ENCODE measurements at places on chromosomes 13 and 19.

DNA sequence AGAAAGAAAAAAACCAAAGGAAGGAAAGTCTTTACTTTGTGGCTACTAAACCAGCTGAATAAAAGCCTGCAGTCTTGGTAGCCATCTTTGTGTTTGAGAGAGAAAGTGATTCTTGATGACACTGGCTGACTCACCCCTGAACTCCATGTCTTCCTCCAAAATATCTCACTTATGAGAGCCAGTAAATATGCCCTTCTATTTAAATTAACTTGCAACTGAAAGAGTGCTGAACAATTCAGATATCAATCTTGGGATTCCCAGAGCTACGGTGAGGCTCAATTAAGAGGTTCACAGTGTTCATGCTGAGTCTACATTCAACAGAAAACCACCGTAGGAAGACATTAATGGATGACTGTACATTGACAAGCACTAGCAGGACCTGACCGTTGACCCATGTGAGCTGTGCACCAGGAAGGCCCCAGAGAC lies 57.9 kb downstream of the KCTD12 start:
- no peak for DNase-seq

DNA sequence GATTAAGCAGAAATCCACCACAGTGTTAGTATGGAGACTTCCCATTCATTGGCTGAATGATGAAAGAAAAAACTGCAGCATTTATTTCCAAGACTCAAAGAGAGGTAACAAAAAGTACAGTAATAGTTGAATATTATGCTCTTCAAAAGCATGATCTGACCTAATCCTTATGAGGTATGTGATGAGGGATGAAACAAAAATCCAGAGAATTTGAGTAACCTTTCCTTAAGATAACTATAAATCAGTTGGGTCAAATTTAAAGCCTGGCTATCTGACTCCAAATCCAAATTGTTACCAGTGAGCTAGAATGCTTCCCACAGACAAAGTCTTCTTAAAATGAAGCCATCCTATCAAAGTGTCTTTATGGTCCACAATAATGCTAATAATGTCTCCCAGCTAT lies 38.1 kb downstream of the NUFIP1 start:
- no peak for DNase-seq

- DNase-seq = no peak
These were observed 33.2 kb downstream of the CACNG6 start for GRCh38 chr19:54024660-54025059.

DNA sequence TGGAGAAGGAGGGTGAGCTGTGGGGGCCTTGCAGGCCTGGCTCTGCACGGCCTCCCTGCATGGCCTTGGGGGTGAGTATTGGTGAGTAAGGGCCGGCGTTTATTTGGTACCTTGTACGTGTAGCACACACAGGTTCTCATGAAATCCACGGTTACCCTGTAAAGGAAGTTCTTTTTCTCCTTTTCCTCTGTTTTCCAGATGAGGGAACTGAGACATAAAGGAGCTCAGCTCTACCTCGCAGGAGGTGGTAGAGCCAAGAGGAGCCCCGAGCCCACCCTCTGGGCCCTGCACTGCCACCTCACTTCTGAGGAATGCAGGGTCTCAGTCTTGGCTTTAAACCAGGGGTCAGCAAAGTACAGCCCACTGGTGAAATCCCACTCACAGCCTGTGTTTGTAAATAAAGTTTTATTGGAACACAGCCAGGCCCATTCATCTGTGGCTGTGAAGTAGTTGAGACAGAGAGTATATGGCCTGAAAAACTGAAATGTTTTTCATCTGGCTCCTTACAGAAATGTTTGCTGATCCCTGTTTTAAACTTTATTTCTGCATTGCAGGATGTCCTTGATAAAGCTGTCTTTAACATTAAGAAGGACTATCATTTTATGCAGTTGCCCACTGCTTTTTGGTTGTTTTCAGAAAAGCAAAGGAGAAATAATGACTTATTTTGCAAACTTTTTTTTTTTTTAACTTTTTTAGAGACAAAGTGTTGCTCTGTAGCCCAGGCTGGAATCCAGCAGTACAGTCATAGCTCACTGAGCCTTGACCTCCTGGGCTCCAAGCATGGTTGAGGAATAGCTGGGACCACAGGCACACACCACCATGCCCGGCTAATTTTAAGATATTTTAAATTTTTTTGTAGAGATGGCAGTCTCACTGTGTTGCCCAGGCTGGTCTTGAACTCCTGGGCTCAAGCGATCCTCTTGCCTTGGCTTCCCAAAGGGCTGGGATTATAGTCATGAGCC lies 6.4 kb downstream of the EPN1 start:
- DNase-seq = peak; percentile 16

DNA sequence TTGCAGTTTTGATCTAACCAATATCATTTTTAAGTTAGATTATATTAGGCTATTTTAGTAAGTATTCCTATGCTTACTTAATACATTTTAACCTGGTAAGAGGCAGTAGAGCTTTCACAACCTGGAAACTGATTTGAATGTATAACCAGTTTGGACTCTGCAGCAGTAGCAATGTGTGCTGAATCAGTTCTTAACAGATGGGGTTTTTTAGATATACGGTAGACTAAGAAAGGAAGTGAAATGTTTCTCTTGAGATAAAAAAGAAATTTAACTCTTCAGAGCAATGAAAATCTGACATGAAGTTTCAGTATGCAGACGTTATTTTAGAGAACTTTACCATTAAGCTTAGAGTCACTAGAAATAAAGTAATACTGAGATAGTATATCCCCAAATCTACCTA lies 2.7 kb downstream of the NBEA start:
- DNase-seq = no peak

DNA sequence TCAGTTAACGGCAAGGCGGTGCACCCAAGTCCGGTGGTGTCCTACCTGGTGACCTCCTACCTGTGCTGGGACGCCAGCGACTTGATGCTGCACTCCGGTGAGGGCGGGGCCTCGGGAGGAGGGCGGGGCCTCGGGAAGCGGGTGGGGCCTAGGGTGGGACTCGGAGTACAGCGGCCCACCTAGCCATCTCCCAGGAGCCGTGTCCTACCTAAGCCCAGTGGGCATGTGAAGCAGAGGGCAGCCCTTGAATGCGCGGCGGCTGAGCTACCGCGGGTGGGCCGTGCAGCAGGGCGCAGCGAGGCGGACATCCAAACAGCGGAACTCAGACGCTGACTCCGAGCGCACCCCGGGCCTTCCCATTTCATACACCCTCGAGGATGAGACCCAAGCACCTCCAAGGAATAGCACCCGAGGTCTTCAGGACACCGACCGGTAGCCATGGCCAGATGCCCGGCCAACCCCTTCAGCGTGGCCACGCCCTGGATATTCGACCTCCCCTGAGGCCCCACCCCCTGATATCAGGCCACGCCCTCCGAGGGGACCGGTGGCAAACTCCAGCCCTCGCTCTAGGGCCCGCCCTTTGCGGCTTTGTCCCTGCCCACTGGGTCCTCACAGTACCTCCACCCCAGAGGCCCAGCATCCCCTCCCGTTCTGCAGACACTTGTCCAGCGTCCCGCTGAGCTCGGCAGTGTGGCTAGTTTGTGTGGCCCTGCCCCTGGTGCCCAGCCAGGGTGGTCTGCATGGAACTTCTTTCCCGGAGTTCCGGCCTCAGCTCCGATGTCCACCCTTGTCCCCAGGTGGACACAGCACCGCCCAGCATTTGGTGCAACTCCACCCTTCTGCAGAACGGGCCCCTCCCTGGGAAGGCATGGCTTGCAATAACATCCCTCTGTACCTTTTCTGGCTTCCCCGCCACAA lies 5.4 kb downstream of the KLK1 start:
- DNase-seq = peak; percentile 24

DNA sequence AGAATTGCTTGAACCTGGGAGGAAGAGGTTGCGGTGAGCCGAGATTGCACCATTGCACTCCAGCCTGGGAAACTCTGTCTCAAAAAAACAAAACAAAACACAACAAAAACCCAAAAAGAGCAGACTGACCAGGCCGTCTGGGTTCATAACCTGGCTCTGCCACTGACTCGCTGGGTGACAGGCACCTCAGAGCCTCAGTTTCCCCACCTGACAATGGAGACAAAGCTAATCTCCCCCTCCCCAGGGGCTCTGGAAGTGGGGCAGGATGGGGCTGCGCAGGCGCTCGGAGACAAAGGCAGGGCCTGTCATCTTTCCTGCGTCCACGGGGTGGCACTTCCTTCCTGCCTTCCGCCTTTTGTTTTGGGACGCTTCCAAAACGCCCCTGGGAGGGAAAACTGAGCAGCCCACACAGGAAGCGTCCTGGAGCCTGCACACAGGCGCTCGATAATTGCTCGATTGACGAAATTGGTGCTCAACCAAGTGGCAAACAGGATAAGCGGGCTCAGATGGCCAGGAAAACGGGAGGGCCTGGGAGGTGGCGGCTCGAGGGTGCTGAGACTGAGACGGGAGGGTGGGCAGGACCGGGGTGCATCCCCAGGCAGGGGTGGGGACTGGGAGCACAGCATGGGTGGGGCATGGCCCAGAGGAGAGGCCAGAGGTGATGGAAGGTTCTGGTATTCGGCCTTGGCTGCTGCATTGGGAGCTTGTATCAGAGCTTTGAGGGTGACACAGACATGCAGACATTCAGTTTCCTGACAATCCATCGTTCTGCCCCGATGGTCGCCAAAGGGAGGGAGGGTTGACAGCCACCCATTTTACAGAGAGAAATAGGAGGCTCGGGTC lies 17.8 kb downstream of the SPC24 start:
- DNase-seq = peak; percentile 96

DNA sequence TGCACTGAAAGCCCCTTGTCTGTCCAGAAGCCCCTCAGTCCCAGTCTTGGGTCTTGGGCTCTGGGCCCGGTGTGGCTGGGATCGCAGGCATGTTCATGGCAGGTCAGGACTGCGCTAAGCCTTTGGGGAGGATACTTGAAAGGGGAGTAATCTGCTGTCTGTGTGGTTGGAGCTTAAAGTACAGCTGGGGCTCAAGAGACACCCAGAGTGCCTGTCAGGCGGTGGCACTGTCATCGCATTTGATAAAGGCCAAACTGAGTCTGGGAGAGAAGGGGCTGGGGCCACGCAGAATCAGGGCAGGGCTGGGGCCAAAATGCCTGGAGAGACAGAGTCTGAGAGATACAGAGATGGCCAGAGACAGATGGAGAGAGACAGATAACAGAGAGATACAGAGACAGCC lies 4.2 kb upstream of the CILP2 start:
- no peak for DNase-seq

Measured in adipocyte (in vitro differentiated cells).